CD4-positive, alpha-beta T cell treated with Interleukin-10 for 1 hour (primary cell): ENCODE measurements at places on chromosomes 13 and 19.
A peak's percentile ranks its signal among the peaks of the same experiment; 100 is the strongest.

GRCh38 chr13:76812206-76812897 is 73.9 kb downstream of the KCTD12 start:
- no peak for DNase-seq

GRCh38 chr13:34698945-34699344 is 243.1 kb upstream of the NBEA start:
- DNase-seq: no peak

GRCh38 chr13:27839809-27840467 is 47.7 kb downstream of the GSX1 start:
- no peak for DNase-seq

GRCh38 chr13:27283906-27284493 is 13.4 kb downstream of the RASL11A start:
- DNase-seq: no peak

- DNase-seq: no peak
Measured at GRCh38 chr13:52414963-52415362, 9.0 kb upstream of the THSD1 start.

DNA sequence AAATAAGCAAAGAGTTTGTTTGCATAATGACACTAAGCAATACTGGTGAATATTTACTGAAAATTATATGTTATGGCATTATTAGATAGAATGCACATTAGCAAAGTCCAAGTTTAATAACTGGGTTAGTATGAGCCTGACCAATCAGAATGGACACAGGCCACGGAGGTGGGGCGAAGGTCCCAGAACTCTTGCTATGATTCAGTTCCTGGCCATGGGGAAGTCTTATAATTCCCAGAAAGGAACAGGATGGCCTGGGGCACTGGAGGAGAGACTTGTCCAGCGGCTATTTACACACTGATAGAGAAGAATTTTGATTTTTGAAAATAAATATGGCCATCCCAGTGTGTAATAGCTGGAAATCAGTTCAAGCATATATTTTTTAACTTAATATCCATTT is 372.0 kb downstream of the EFNB2 start:
- DNase-seq: no peak

DNA sequence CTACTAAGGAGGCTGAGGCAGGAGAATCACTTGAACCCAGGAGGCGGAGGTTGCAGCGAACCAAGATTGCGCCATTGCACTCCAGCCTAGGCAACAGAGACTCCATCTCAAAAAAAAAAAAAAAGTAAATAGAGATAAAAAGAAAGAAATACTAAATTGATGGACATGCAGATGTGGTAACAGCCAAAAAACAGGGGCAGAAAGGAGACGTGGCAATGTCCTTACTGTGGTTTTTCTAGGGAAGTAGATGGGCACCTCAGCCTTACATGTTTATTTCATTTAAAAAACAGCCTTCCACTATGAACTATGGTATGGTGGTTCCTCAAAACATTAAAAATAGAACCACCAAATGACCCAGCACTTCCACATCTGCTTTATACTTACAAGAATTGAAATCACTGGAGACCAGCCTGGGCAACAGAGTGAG is 6.5 kb upstream of the EIF3G start:
- no peak for DNase-seq

- peak; percentile 55 for DNase-seq
Measured at GRCh38 chr19:46515879-46516350, 20.2 kb upstream of the PNMA8B start.

DNA sequence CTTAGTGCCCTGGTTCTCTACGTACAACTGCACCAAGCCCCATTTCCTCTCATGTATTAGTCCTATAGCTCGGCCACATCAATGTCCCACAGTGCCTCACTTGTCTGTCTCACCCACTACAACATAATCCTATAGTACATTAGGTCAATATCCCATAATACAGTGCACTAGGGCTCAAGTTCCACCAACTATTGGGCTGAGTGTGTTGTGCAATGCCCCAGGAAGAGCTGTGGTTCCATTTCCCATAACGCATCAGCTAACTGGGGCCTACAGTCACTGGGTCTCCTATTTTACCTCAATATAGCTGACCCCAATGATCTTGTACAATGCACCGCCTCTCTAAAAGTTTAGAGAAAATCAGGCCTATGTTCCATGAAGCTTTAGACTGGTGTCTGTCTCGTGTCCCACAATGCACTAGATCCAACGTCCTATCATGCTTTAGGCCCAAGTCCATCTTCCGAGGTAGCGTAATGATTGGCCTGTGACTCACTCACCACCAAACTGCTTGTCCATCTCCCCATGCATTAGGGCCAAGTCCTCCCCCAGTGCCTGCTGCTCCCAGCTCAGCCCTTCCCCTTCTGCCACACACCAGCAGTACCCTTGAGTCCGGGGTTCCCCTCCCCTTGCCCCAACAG is 21.8 kb downstream of the TSKS start:
- no peak for DNase-seq

DNA sequence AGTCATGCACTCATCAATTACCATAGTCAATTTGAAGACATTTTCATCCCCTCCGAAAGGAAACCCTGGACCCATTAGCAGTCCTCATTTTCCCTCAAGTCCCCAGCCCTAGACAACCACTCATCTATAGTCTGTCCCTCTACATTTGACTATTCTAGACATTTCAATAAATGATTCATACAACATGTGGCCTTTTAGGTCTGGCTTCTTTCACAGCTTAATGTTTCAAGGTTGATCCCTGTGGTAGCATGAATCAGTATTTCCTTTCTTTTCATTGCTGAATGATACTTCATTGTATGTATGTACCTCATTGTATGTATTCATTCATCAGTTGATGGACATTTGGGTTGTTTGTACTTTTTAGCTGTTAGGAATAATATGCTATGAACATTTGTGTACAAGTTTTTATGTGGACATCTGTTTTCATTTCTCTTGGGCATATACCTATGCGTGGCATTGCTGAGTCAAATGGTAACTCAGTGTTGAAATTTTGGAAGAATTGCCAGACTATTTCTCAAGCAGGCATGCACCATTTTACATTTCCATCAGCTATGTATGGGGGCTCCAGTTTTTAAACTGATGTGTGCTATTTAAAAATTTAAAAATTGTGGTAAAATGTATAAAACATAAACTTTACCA is 18.4 kb downstream of the SPATA13 start:
- no peak for DNase-seq

GRCh38 chr13:59250336-59251189 is 913.2 kb downstream of the DIAPH3 start:
- DNase-seq: no peak

DNA sequence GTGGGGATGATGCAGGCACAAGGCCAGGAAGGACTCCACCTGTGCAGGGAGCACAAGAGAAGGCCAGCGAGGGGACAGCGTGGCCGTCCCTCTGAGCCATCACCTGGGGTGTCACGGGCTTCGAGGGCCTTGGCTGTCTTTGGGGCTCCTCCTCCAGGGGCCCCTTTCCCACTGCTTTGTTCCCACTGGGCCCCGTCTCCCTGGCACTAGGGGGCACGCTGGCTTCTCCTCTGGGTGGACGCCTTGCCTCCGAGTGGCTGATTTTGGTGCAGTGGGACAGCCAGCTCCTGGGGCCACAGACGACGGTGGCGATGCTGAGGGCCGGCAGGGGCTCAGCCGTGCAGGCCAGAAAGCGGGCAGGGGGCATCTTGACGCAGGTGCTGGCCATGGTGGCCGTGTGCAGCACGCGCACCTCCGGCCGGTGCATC is 43.2 kb upstream of the GRTP1 start:
- DNase-seq: no peak

DNA sequence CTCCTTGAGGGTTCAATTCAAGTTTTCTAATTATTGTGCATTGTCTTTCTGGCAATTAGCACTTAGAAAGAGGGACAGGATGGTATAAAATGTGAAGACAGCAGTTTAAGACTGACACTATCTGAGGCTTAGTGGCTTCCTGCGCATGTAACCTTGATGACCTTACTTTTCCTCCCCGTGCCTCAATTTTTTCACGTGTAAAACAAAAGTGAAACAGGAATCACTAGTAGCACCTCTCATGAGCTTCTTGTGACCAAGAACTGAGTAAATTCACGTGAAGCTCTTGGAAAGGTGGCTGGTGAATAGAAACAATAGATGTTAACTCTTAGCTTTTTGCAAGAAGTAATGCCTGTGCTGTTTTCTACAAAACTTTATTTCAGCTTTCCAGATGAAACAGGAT is 233.9 kb downstream of the LMO7 start:
- DNase-seq: peak; percentile 49

- no peak for DNase-seq
Measured at GRCh38 chr19:51644636-51645271, 1.9 kb downstream of the SIGLEC14 start.

GRCh38 chr19:58407658-58408151 is 744 bp upstream of the ZNF584 start:
- no peak for DNase-seq

DNA sequence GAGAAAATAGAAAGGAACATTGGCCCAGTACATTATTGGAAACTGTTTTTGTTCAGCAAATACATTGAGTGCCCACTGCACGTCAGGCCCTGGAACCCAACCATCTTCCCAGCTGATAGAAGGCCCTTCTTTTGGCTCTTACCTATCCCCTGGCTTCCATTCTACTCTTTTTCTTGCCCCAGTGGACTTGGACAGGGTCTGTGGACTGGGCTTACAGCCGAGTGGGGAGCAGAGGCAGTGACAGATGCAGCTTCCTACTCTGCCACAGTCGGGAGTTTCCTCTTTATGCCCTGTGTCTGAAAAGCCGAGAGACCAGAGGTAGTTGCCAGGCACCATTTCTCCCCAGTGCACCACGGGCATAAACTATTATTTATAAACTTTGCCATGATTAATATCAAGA is 70.4 kb downstream of the ARHGAP35 start:
- DNase-seq: no peak

DNA sequence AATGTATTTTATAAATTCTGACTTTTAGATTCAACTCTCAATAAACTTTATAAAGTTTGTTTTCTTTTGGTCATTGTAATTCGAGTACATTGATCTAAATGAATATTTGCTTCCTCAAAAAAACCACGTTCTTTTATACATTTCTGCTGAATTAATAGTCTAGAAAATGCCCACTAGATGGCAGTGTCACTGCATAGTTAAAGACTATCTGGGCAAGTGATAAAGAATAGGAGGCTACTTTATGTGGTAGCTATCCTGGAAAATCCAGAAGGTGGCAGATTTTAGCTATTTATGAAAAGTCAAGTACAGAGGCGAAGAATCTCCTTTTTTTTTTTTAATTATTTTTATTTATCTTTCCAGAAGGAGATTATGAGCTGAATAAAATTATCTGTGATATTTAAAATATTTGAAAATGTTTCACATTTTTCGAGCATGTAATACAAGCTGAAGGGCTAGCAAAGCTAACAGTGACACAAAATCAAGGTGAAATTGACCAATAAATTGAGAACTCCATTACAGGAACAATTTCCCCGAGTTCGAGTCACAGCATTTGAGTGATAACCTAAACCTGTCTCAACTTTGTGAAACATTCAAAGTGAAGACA is 221.8 kb downstream of the OLFM4 start:
- DNase-seq: peak; percentile 41

GRCh38 chr19:54916822-54917221 is 10.9 kb downstream of the NCR1 start:
- DNase-seq: peak; percentile 18

DNA sequence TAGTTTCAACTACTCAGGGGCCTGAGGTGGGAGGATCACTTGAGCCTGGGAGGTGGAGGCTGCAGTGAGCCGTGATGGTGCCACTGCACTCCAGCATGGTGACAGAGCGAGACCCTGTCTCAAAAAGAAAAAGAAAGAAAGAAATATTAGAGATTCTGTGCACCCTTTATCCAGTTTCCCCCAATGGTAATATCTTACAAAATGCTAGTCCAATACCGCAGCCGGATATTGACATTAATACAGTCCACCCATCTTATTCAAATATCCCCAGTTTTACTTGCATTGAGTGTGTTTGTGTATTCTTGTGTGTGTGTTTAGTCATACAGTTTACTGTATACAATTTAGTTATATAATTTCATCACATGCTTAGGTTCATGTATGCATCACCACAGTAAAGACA is 8.6 kb upstream of the IFNL4 start:
- DNase-seq: no peak

GRCh38 chr19:48887861-48888612 is 10.5 kb downstream of the TULP2 start:
- no peak for DNase-seq

GRCh38 chr13:42102961-42103865 is 54.8 kb downstream of the DGKH start:
- DNase-seq: no peak

DNA sequence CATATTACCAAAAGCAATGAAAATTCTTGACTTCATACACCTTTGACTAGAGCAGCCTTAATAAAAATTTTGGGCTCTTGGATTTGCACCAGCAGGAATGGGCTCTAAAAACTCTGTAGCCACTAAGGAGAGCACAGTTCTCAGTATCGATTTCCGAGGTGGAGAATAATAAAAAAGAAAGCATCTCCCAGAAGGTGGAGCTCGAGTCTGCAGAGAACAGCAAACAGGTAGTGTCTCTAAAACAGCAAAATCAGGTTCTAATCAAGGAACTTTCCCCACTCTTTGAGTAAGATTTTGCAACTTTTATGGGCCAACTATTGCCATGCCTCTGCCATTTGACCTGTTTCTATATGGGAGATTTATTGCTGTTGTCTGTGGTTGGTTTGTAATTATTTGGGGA is 258.7 kb upstream of the GPC6 start:
- no peak for DNase-seq

GRCh38 chr13:98297051-98297450 is 120.0 kb upstream of the RNF113B start:
- DNase-seq: no peak

- DNase-seq: no peak
Measured at GRCh38 chr19:30924670-30925069, 424.6 kb downstream of the TSHZ3 start.

DNA sequence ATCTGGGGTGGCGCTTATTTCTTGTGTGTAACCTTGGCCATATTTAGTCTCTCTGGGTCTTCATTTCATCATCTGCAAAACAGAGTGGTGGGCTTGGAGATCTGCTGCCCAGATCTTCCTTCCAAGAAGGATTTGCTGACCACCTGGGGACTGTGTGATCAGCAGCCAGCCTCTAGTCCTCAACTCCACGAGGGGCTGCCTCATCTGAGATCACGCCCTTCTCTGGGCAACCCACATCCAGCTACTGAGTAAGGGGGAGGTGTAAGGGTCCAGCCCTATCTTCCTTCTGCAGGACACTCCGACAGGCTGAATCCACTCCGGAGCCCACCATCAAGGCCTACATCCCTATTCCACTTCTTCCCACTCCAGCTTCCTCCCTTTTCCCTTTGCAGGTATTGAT is 57.9 kb downstream of the CHST8 start:
- no peak for DNase-seq

- no peak for DNase-seq
Measured at GRCh38 chr13:95355494-95355893, 54.2 kb upstream of the ABCC4 start.

DNA sequence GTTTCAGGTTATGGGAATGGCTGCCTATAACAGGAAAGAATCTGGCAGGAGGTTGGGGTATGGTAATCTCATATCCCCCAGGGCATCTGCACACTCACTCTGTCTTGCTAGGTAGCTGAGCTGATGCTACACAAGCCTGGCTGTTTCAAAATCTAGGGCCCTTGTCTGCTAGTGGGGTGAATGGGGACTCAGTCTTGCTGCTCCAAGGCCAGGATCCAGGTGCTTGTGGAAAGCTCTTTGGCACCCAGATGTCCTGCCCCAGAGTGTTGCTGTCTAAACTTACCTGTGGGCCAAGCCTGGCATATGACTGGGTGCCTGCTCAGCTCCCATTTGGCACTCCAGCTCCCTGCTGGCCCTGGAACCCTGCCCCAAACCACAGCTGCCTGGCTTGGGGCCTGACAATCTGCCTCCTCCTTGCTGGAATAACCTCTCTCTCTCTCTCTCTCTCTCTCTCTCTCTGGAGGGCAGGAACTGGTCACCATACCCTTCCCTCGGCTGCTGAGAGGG is 158.1 kb upstream of the TSC22D1 start:
- no peak for DNase-seq
